Neural progenitor cell (in vitro differentiated cells): ENCODE measurements at places on chromosomes 1 and 21.

DNA sequence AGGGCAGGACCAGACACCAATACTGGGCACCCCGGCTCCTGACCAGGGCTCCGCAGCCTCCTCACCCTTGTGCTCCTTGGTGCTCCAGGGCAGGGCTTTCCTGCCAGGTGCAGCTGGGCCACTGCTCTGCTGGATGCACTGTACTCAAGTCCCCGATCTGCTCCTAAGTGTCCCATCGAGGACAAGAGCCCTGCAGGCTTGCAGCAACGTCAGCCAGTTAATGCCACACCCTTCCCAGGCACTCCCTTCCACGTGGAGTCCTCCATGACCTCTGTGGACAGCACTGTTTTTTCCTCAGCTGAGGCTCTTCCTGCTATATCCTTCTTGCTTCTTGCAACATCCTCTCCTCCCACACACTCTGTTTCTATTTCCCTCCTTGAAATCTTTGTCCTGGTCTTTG is 94.0 kb upstream of the NGF start:
- no peak for DNase-seq

GRCh38 chr1:221072214-221072613 is 193.0 kb downstream of the HLX start:
- no peak for DNase-seq

DNA sequence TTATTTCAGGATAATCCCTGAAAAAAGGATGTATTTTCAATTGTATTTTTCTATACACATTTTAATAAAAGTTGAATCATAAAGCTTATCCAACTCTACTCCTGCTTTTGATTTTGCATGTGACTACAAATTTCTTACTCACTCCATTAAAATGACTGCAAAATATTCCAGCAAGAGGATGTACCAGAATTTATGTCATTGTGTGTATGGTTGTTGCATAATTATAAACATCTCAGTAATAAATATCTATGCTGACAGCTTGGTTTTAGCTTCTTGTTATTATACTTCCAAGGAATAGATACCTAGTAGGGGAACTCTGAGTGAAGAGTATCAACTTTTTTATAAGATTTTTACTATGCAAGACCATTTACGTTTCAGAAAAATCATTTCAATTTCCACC is 463.2 kb upstream of the RUNX1 start:
- no peak for DNase-seq

DNA sequence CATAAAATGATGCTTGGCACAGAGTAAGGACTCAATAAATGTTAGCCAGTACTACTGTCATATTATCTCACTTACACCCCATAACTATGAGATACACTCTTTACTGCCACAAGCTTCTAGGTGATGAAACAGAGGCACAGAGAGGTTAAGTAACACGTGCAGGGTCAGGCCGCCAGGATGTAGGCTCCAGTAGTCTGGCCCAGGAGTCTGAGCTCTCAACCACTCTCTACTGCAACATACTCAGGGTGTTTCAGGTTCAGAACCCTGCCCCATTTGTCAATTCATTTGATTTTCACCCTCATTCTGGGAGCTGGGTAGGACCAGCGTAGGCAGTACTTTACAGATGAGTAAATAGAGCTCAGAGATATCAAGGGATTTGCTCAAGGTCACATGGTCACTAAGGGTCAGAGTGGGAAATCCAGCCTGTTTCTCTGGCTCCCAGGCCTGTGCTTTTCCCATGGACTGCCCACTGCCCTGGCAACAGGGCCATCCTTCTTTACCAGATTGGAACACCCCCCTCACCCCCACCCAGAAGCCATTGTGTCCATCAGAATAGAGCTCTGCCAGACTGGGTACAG is 21.2 kb downstream of the IQGAP3 start:
- DNase-seq = no peak

DNA sequence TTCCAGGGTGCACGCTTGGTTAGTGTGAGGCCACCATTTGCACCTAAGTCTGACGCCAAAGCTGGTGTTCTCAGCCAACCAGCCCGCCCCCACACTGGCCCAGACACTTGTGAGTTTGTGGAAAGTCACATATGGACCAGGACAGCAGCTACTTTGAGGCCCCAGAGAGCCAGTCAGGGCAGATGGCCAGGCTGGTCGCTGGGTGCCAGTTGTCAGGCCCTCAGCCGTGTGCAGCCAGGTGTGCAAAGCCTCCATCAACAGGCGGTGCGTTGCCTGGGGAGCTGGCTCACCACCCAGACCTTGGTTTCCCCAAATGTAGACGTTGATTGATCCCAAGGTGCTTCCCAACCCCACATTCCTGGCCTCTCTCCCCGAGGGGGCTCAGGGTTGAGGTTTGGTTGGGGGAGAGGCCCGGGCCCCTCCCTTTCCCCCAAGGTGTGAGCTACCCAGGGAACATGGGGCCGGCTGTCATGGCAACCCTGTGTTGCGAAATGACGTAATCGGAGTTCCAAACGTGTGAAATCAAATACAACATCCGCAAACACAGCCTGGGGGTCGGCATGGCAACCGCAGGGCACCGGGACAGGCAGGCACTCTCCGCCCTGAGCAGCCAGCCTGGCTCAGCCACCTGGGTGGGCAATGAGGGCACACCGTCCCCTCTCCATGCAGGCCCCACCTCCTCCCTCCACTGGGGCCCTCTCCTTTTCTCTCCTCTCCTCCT is 42.2 kb upstream of the WNT4 start:
- DNase-seq = peak; percentile 11

DNA sequence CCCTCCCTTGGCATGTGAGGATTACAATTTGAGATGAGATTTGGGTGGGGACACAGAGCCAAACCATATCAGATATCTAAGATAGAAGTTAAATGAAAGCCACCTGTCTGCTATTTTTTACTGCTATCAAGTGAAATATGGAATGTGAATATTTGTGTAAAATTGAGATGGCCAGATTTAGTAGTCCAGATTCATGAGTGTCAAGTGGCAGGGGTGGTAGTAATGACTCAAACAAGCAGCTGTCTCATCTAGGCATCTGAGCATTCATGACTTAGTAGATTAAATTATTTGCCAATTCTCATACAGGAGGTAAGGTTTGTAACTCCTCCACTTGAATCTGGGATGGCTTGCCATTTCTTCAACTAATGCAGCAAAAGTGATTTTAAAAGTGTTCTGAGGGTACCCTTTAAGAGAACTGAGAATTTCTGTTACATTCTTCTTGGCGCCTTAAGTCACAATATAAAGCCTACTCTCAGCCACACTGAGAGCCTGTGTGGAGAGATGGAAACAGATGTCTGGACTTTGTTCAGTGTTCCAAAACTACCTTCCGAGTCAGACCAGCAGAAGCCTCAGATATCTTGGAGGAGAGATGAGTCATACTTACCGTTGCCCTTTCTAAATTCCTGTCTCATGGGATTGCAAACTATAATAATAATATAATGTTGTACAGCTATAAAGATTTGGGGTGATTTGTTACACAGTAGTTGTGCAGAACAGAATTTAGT is 1065.6 kb upstream of the TMPRSS15 start:
- no peak for DNase-seq

GRCh38 chr1:29453502-29454240 is 217.3 kb downstream of the PTPRU start:
- peak; percentile 83 for DNase-seq

GRCh38 chr1:195241066-195241465 is 1367.2 kb downstream of the KCNT2 start:
- no peak for DNase-seq

- no peak for DNase-seq
Measured at GRCh38 chr1:1578371-1578940, 3.8 kb upstream of the SSU72 start.

DNA sequence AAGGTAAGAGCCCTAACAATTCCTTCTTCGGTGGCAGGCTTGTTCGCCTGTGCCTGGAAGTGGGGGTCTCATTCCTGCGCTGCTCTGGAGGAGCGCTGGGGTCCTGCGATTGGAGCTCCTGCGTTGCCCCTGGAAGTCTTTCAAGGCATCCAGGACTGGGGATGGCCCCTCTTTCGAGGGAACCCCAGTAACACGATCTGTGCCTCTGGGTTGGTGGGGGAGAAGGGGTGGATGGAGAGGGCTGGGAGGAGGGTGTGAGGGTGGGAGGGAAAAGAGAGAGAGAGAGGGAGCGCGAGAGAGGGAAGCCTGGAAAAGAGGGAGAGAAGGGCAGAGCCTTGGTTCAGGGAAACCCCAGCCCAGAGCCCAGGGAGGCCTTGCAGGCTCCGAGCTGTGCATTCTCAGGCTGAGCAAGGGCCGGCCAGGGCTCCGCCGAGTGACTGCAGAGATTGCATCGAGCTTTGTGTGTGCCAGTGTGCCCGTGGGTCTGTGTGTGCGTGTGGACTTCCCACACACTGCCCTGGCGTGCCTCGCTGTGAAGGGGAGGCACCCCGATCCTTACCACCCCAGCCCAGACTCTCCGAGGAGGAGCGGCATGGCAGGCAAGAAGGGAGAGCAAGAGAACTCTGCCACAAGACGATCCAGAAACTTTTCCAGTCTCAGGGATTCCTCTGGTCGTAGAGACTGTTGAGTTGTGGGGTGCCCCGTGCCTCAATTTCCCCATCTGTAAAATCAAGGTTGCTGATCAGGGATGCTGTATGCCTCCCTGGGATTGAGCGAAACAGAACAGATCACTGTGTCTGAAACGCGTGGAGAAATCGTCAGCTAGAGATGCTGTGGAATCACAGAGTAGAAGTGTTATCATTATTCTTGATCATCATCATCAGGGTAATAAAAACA is 619 bp downstream of the BCL9 start:
- peak; percentile 82 for DNase-seq

- no peak for DNase-seq
Measured at GRCh38 chr1:43430831-43431230, 22.9 kb downstream of the HYI start.
